Kidney (tissue), 22 donors: ENCODE measurements at places on chromosomes 5 and 9.

DNA sequence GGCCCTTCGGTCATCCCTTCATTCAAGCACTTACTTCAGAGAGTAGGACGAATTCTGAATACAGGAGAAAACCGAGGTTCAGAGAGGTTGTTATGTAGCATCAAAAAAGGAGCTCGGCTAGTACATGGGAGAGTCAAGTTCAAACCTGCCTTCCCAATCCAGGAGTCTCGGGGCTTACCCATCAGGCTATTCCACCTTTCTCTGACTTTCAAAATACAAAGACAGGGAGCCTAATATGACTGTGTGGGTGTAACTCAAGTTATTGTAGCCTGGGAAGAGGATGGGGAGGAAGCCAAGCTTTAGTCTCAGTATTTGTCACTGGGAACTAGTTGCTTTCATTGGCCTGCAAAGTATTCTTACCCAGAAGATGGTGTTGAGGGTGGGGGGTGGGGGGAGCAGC is 274.8 kb upstream of the PANK3 start:
- DNase-seq = no peak

DNA sequence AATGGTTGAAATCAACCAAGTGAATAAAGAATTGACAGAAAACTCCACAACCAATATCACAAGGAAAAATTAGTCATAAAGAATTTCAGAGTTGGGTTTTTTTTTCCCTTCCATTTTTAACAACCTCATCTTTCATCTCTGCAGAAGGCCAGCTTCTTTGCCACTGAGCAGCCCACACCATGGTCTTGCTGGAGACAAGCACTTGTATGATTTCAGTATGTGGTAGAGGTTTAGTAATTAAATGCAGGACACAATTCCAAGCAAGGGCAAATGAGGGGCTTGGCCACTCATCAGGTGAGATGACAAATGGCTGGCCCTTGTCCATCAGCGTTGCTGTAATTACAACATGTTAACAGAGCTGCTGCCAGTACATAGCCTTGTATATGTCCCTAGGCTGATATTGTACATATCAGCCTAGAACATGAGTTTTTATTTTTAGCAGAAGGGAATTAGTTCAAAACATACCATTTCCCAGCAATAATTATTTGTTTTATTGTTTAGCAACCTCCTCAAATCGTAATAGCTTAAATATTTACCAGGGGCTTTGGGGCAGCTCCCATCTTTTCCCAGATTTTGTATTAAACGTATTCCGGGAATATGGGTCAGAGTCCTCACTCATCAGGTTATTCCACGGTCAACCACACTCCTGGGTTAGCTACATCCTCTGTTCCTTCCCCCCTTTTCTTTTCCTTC is 5.0 kb upstream of the C9 start:
- no peak for DNase-seq

DNA sequence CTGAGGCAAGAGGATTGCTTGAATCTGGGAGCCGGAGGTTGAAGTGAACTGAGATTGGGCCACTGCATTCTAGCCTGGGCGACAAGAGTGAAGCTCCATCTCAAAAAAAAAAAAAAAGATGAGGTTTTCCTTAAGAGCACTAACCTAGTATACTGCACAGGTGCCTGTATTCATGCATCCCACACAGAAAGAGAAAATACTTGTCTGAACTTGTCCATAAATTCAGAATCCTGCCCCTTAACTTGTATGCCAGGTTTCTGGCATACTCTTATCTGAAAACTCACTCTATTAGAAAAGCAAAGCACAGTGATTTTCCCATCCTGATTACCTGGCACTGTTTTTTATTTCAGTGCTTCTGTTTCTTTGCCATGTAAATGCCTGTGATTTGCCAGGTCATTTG is 125.3 kb upstream of the CDKN2B start:
- DNase-seq = no peak

- peak; percentile 71 for DNase-seq
Observed at GRCh38 chr9:14846871-14847311, 63.3 kb downstream of the FREM1 start.

- no peak for DNase-seq
Observed at GRCh38 chr5:167944121-167944852, 347.2 kb upstream of the WWC1 start.

DNA sequence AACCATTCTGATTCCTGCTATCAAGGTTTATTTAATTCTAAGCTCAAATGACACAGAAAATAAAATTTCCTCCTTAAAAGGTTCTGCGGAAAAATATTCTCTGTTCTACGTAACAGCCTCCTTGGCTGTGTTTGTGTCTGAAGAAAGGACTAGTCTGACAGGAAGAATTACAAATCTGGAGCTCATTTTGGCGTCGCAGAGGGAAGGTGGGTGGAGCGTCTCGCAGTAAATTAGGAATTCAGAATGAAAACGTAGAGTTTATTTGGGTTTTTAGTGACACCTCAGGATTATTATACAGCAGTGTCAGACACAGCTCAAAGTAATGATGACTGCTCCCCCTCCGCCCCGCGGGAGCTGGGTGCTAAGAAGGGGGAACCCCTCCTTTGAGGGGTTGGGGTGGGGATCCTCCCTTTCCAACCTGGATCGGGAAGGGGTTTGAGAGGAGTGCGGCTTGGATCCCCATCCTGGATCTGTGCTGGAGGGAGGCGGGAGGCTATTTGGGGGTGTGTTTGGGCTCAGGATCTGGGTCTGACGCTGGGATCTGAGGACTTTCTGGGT is 933 bp upstream of the TGFBR1 start:
- DNase-seq = no peak

- DNase-seq = peak; percentile 55
Observed at GRCh38 chr9:126524353-126525077, 89.2 kb upstream of the LMX1B start.

- DNase-seq = no peak
Observed at GRCh38 chr5:132394667-132395259, 25.3 kb downstream of the SLC22A5 start.

DNA sequence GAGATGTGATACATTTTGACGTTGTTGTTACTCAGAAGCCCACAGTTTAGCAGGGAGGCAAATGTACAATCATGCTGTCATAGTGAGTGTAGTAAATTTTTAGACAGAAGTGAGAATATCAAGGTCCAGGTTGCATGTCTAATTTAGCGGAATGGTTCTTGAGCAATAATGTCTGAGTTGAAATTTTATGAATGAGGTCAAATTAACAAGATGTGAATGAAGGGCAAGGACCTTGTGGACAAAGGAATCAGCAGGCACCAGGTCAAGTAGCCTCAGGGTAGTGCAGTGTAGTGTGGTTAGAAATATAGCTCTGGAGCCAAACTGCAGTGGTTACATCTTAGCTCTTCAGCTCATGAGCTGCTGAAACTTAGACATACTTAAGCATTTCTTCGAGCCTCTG is 36.2 kb downstream of the TNFSF8 start:
- DNase-seq = no peak

DNA sequence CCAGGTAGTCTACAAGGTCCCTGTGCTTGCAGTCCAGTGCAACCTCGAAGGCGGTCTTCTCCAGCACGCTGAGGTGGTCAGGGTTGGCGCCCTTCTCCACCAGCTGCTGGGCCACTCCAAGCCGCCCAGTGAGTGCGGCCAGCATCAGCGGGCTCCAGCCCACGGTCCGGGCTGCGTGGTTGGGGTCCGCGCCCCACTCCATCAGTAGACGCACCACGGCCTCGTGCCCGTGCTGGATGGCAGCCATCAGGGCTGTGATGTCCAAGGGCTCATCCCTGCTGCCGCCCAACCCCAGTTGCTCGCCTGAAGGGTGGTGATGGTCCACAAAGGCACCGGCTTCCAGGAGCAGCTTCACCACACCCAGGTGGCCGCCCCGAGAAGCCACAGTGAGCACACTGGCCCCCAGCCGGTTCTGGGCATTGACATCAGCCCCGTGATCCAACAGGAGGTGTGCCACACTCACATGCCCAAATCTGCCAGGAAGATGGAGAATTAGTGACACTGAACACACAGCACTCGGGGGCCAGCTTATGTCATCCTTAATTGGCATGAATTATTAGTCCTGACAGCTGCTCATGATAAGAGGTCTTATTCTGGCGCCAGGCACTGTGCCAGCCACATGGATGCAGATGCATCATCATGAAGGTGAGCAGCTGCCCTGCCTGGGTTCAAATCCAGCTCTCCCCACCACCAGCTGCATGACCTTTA is 6.1 kb downstream of the ANKS6 start:
- no peak for DNase-seq

GRCh38 chr5:120449501-120449900 is 14.6 kb upstream of the PRR16 start:
- DNase-seq = no peak

DNA sequence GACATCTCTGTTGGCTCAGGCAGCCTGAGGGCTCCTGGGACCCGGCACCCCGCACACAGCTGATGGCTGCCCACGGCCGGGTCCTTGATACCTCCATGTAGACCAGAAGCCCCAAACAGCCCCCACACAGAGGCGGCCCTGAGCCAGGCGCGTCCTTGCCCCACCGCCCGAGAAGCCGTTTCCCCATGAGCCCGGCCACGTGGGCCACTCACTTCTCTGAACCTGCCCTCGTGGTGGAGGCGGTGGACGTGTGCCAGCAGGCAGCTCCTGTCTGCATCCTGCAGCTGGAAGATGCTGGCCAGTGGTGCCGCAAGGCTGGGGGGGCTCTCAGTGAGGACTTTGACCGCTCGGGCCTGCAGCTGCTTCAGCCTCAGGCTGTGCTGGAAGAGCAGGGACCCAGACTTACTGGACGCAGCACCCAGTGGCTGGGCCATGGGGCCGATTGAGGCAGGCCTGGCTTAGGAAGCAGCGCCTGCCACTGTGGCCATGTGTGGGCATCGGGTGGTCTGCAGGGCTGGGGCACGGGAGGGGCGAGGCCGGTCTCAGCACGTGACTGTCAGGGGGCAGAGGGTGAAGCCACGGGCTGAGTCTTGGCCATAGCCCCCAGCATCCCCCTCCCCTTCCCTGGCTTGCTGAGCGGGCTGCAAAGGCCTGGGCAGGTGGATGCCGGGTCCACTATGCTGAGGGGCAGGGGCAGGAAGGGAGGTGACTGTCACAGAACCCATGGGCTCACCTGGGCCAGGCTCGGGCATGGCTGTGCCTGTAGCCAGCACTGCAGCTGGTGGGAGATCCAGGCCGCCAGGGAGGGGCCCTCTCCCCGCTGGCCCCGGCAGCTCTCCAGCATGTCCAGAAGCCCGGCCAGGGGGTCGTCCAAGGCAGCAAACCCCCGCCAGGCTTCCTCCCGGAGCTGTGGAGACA is 50.0 kb downstream of the EXD3 start:
- DNase-seq = no peak
